Bladder microvascular endothelial cell (primary cell): ENCODE measurements at places on chromosomes 12 and 14. TPM values are rescaled to one million over a fixed set of nuclear protein-coding genes. Genes with fewer than 3 reads are reported as not detected.

Gene DIO2
- under 0.01 and 0.19 TPM in 2 replicates for total RNA-seq

Gene SPTB
- total RNA-seq = under 0.01 and 0.06 TPM in 2 replicates

Gene SYT10
- total RNA-seq = not detected in 2 replicates

Gene GNB3
- 0.44 TPM in 1 of 2 replicates, not detected in the other for total RNA-seq

Gene GPHN
- 19.1 and 26.3 TPM in 2 replicates for total RNA-seq
